NCI-H1436 (cell line): ENCODE measurements at places on chromosomes 3 and 15.

DNA sequence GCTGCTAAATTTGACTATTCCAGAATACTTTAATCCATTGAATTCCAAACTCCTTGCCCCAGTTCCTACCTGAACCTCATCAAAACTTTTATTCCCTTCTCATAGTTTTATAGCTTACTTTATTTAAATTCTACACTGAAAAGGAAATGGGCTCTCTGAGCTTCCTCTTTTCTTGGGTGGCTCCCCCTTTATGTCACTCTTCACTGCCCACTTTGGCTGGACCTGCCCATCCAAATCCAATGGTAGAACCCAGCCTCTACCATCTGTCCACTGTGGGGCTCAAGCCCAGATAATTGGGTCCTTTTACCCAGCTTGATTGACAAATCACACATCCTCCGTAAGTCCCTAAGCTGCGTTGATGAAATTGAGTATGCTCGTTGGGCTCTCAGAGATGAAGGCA is 216.5 kb downstream of the BBX start:
- DNase-seq, result no peak

DNA sequence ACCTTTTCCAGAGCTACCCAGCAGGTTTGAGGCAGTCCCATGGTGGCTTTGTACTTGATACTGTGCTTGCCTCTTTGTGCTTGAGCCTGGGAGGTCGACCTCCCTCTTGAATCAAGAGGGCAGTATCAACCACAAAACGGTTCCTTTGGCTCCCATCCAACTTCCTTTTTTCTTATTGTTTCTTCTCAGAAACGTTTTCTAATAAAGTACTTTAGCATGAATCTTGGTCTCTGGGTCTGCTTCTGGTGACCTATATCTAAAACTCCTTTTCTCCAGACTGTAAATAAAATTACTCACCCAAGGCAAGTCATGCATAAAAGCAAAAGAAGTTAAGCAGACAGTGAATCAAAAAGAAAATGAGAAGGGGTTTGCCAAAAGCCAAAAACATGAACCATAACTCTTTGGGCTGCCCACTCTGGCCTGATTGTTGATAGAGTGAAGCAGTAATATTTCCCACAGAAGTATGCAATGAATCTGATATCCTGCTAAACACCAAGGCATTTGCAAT is 112.2 kb upstream of the SLC4A7 start:
- no peak for DNase-seq

DNA sequence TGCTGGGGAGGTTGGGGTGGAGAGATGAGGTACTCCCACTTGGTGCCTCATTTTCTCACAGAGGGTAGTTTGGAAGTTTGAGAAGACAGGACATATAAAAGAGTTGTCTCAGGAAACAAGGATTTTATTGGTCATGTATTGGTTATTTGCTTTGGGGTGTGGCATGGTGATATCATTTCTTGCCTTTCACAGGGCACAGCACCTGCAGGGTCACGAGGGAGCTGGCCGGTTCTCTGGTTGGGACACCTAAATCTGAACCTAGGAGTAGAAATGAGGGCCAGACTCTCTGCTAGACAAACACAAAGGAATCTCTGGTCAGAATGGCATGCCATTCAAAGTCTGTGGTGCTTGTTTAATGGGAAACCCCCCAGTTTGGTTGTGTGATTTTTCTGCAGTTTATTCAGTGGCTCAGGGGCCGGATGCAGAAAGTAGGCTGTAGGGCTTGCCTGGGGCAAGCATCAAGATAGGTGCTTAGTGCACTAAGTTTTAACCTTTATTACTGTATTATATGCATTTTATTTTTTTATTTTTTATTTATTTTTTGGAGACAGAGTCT is 237.7 kb upstream of the EIF1B start:
- DNase-seq, result no peak

DNA sequence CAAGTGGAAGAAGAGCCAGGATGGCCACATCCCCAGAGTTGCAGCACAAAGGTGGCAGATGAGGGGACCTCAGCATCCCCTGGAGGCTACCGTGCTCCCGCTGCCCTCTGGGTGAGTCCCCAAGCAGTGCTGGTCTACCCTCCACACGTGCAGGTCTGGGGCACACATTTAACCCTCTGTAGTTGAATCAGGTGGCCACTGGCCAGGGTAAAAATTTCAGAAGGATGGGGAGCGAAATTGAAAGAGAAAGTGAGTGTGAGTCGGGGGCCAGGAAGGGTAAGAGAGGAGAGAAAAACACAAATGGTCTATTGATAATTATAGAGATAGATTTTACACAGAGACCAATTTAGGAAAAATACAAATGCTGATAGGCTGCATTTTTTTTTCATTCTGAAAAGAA is 139.5 kb upstream of the EIF1B start:
- DNase-seq, result no peak

- no peak for DNase-seq
Measured at GRCh38 chr3:140748-141330, 55.7 kb upstream of the CHL1 start.

- DNase-seq, result no peak
Measured at GRCh38 chr3:143581972-143582722, 266.1 kb downstream of the SLC9A9 start.

DNA sequence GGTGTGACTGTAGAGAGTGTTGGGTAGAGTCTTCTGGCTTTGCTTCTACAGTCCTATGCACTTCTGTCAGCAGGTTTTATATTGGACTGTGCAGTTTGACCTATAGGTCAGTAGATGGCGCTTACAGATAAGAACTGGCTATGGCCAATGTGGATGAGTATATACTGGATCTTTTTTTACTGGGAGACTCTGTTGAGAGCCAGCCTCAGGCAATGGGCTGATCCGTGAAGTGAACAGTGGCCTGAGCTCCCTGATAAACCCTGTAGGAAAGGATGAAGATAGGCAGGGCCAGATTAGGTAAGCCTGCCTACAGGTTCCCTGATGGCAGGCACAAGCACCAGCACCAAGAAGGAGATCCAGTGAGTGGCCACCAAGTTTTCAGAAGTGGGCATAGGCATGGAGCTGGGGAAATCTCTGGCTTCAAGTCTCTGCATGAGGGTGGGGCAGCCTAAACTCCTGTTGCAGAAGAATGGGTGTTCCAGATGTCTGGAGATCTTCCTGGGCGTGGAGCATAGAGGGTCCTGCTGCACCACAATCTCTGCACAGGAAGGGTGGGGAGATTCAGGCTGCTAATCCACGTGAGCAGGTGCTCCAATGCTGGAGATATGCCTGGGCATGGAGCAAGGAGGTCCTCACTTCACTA is 326.0 kb upstream of the SGO1 start:
- peak; percentile 42 for DNase-seq

GRCh38 chr3:60160111-60160821 is 1091.0 kb downstream of the FHIT start:
- no peak for DNase-seq

DNA sequence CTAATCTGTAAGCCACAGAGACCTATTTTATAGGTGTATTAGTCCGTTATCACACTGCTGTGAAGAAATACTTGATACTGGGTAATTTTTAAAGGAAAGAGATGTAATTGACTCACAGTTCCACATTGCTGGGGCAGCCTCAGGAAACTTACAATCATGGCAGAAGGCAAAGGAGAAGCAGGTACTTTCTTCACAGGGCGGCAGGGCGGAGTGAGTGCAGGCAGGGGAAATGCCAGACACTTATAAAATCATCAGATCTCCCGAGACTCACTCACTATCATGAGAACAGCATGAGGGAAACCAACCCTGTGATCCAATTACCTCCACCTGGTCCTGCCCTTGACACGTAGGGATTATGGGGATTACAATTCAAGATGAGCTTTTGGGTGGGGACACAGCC is 108.7 kb downstream of the GALK2 start:
- DNase-seq, result no peak

GRCh38 chr3:29441422-29441821 is 160.6 kb downstream of the RBMS3 start:
- no peak for DNase-seq

- DNase-seq, result no peak
Measured at GRCh38 chr15:70320482-70320881, 222.8 kb upstream of the TLE3 start.

- peak; percentile 53 for DNase-seq
Measured at GRCh38 chr3:171770689-171771620, 39.3 kb downstream of the PLD1 start.

DNA sequence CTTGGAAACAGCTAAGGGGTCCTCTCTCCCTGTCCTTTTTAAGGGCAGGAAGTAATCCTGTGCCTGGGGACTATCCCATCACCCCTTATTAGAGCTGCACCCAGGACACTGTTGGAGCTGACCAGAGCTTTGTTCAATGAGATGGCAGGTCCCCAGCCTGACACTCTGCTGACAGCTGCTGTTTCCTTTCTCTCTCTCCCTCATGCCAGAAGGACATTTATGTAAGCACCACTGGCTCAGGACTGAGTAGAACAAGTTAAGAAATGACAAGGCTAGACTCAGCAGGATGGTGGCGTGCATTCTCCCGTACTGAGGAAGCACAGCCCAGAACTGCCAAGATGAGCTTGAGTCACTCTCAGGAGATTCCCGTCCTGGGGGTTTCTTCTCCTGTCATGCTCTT is 17.3 kb downstream of the GJD2 start:
- DNase-seq, result no peak

DNA sequence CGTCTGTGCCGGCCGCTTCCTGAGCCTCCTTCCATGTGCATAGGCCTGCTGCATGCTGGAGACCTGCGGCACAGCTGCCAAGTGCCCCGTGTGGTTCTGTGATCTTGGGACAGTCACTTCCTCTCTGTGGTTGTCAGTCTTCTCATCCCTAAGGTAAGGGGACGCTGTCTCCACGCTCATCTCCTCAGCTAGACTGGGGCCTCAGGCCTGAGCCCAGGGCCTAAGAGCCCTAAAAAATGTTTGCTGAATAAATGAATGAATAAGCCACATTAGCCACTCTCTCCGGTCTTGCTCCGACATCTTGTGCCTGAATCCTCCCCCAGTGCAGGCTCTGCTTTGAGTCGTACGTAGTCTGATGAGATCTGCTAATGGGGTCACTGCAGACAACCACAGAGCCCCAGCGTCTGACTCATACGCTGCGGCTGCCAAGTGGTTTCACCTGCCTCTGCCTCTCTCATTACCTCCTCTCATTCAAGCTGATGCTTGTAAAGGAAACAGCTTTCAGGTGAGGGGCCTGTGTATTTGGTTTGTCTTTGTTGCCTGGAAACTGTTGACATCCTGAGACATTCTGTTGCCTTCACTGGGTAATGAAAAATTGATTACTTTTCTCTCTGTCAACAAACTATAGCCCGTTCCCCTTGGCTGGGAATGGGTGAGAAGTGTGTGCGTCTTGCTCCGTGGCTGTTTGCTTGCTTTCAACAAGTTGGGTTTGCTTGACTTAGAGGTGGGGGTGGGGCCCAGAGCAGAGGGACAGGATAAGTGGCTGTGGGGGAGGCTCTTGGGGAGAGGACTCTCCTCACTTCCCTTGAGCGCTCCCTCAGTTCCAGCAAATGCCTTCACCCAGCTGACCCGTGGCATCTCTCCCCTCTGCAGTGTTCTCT is 15.9 kb downstream of the RPLP1 start:
- peak; percentile 94 for DNase-seq

- DNase-seq, result no peak
Measured at GRCh38 chr3:71585131-71585530, 1.6 kb upstream of the FOXP1 start.

GRCh38 chr3:154112146-154112852 is 8.9 kb upstream of the ARHGEF26 start:
- no peak for DNase-seq

- peak; percentile 2 for DNase-seq
Measured at GRCh38 chr15:43376017-43376705, 5.3 kb downstream of the TUBGCP4 start.

DNA sequence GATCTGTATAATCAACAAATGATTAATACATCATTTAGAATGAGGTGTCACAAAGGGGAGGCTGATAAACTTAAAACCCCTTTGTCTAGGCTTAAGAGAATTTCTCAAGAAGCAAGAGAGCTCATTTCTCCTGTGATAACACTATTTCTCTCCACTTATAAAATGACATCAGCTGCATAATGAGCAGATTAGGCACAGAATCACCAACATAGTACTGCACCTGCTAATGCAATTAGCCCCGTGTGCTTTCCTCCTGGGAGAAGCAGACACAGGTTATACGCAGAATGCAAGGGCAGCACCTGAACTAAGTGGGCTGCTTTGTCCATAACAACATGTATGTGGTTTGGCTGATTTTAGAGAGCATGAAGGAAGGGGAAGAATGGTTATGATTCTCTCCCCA is 515.3 kb upstream of the CFAP20DC start:
- peak; percentile 64 for DNase-seq

DNA sequence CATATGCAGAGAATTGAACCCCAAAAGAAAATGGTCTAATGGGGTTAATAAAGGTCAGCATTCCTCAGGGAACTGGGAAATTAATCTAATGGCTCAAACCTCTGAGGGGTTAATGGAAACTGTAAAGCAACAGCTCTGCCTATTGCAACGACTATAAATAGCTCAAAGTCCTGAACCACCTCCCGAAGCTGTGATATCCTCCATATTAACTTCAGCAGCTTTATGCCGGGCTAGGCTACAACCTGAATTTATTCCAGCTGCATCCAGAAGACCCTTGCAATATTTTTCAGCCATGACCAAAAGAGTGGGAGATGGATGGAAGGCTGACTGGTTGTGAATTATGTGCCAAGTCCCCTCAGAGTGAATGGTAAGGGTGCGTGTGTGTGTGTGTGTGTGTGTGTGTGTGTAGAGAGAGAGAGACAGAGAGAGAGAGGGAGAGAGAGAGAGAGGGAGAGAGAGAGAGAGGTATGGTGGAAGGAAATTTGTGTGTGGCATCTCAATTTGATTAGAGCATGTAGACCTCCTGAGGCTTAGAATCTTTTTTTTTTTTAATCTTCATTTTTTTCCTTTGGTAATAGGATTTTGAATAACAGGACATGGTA is 109.9 kb downstream of the PDCD6IP start:
- DNase-seq, result no peak

- DNase-seq, result no peak
Measured at GRCh38 chr3:58586776-58587192, 9.6 kb upstream of the FAM107A start.

DNA sequence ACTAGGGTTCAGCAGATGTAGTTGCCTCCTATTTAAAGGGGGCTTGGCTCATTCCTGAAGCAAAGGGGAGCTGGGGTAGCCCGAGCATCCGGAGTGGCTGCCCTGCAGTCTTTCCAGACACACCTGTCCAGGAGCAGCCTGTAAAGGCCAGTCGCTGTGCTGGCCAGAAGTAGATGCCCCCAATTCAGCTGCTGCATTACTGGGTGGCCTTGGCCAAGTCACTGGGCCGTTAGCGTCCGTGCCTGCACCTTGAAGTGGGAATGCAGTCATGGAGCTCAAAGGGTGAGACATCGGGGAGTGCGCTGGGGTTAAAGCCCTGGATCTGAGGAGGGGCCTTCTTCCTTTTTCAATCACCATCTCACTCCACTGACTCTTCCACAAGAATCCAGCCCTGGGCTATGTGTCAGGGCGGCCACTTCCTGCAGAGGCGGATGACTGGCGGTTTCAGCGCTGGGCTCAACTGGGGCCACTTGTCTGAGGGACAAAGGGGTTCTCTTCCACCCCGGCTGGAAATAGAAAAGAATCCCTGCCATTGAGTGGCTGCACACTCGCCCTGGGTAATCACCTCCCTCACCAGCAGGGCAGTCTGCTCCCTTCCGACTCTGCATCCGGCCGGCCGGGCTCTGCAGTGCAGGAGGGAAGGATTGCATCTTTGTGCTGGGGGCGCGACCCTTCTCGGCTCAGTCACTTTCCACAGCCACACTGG is 11.8 kb downstream of the ALDH1A3 start:
- DNase-seq, result no peak

- no peak for DNase-seq
Measured at GRCh38 chr3:160065786-160066185, 77.2 kb downstream of the IL12A start.
